ENCODE measurements at places on chromosomes 3 and 15. TPM values are rescaled to one million over a fixed set of nuclear protein-coding genes. Genes with fewer than 3 reads are reported as not detected.

PSTPIP1 gene
- total RNA-seq, result not detected

P2RY1 gene
- 0.59 TPM for total RNA-seq

SLC12A8 gene
- 33.5 TPM for total RNA-seq

TTLL13 gene
- not detected for total RNA-seq

C3orf49 gene
- not detected for total RNA-seq

DCP1A gene
- 10.7 TPM for total RNA-seq

CXCR6 gene
- total RNA-seq, result not detected

LRRIQ4 gene
- not detected for total RNA-seq

ISG20 gene
- total RNA-seq, result 0.59 TPM

PAK6 gene
- 0.28 TPM for total RNA-seq

C15orf62 gene
- 0.05 TPM for total RNA-seq

SCN11A gene
- not detected for total RNA-seq

SPATA12 gene
- not detected for total RNA-seq

CMTM8 gene
- total RNA-seq, result not detected

LMAN1L gene
- total RNA-seq, result not detected

NANOGP8 gene
- not detected for total RNA-seq

GPR160 gene
- total RNA-seq, result not detected

CHRNB4 gene
- not detected for total RNA-seq

AGBL1 gene
- total RNA-seq, result not detected

XIRP1 gene
- total RNA-seq, result 0.05 TPM

A4GNT gene
- not detected for total RNA-seq

CNTN4 gene
- not detected for total RNA-seq

MUC20 gene
- not detected for total RNA-seq

TGM5 gene
- not detected for total RNA-seq

All from smooth muscle cell of the umbilical artery (primary cell).